Sciatic nerve (tissue), 2 donors: ENCODE measurements at places on chromosomes 7 and 10.

GRCh38 chr10:33382921-33383713 is 48.6 kb upstream of the NRP1 start:
- DNase-seq: no peak

GRCh38 chr7:75737856-75738603 is 711 bp downstream of the HIP1 start:
- DNase-seq: no peak

DNA sequence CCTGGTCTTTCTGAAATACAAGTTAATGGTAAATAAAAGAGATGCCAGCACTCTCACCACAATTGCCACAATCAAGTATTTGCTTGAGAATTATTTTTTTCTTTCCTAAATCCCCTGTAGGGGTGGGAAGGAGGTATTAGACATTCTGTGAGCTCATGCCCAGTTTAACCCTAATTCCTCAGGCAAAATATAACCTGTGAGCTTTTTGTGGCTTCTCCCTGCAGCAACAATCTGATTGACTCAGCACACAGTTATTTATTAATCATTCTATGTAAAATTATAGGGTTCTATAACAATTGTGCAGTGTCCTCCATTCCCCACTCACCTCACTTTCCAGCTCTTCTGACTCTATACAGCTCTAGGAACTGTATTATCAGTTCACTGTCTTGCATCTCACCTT is 66.3 kb downstream of the GLI3 start:
- no peak for DNase-seq

- no peak for DNase-seq
Measured at GRCh38 chr7:30224511-30225062, 59.8 kb upstream of the ZNRF2 start.

GRCh38 chr7:79740076-79740475 is 286.6 kb upstream of the MAGI2 start:
- no peak for DNase-seq

DNA sequence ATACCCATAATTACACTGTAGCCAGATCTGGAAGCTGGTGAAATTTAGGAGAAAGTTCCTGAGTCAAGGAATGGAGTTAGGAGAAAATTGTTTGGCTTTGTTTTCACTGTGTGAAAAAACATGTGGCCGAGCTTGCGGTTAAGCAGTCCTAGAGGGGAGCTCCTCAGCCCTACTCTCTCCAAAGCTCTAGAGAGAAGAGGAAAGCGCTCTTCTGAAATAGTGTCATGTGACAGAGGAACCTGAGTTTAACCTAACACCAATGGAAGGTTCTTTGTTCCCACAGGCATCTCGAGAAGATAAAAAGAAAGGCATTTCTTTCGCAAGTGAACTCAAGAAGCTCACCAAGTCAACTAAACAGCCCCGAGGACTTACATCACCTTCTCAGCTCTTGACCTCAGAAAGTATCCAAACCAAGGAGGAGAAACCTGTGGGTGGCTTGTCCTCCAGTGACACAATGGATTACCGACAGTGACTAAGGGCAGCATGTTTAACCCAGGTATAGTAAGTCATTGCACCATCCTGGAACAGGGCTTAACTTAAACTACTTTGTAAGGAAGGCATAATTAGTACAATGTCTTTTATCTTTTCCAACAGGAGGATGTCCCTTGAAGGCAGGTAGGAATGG is 38.0 kb downstream of the NOC3L start:
- no peak for DNase-seq

- no peak for DNase-seq
Measured at GRCh38 chr7:91814189-91814588, 66.3 kb downstream of the MTERF1 start.

GRCh38 chr7:151677581-151678226 is 158.0 kb upstream of the RHEB start:
- peak; percentile 13 for DNase-seq

DNA sequence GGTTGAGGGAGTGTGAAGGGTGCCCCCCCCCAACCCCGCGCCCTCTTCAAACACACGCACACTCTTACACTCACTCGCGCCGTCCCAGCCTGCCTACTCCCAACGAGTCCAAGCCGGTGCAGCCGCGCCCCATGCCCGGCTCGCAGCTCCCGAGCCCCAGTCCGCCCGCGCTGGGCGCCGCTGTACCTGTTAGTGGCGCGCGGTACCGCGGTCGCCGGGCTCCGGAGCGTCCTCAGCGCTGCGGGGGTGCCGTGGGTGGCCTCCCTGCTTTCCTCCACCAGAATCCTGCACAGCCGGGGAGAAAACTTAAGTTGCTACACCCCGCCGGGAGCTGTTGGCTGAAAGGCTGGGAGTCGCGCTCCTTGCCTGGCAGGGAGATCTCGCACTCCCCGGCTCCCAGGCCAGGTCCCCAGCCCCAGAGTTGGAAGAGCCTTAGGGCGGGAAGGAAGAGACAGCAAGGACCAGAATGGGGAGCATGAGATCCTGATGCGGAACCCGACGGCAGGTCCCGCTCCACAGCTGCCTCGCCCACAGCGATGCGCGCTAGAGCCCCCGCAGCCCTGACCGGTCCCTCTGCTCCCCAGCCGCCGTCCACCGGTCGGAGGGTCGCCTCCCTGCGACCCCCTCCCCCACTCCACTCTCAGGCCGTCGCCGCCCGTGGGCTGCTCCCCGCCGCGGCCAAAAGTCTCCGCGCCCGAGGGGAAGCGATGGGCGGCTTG is 863 bp downstream of the ST8SIA6 start:
- DNase-seq: peak; percentile 62

- no peak for DNase-seq
Measured at GRCh38 chr10:83165265-83165664, 974.0 kb upstream of the GHITM start.

DNA sequence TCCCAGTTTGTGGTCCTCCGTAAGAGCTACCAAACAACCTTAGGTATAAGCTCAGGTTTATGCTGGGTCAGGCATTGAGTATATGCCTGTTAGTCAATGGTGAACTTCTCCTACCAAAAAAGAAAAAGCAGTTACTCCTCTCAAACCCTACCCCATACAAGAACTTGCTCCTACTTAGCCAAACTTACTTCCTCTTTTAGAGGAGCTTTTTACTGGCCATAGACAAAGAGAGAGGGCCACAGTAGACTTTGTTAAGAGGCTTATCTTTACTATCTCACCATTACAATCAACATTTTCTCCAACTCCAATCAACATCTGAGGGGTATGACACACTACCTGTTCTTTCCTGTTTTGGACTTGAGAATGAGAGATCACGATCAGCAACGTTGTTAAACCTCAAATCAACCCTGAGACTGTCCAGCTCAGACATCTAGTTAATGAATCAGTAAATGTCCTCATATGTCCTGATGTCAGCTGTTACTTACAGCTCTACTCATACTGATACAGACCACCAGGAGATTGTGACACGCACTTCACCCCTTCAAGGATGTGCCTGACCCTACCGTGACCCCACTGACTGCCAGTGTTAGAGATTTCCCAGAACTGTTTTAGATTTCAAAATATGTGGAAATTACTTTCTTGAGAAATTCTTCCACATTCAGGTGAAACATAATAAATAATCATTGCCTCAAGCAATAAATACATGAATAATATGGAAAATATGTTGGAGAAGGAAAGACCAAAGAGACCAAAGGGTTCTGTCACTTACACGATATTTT is 18.4 kb upstream of the CCDC71L start:
- no peak for DNase-seq

DNA sequence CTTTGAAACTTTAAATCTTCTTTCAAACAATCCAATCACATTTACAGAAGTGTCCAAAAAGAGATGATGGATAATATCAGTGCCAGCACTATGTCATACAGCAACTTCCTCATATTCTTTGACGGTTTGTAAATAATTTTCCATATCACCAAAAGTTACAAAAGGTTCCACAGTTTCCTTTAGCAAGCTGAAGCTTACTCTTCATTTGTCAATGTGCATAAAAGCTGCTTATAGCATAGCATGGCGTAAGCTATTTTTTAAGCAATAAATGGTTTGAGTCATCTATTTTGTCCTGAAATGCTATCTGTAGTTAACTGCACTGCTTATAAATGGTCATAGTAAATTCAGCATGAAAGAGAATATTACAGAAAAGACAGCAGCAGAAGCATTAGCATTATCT is 95.1 kb downstream of the ETV1 start:
- DNase-seq: no peak

- DNase-seq: no peak
Measured at GRCh38 chr10:19226025-19226424, 177.4 kb downstream of the MALRD1 start.

- DNase-seq: no peak
Measured at GRCh38 chr7:51054231-51054630, 262.4 kb downstream of the COBL start.

GRCh38 chr10:81496626-81497025 is 378.4 kb upstream of the NRG3 start:
- no peak for DNase-seq

DNA sequence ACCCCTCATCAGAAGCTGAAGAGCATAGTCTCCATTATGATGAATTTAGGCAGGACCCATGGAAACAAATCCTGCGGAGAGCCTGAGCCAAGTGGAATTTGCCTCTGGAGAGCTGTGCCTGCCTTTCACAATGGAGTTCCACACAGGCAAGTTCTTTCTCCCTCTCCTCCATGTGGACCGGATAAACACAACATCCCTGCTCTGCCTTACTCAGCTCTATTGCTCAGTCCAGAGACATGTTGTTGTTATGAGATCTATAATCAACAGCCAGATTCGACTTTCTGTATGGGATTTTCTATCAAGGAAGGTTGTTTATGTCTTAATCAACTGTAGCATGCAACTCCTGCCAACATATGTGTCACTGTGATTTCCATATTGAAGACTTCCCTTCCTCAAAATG is 59.5 kb upstream of the ELMO1 start:
- DNase-seq: no peak
